ENCODE measurements at places on chromosomes 1 and 21. TPM values are rescaled to one million over a fixed set of nuclear protein-coding genes. Genes with fewer than 3 reads are reported as not detected.

- DNase-seq, result no peak
Observed at GRCh38 chr1:77631302-77631701, 51.2 kb downstream of the ZZZ3 start.

DNA sequence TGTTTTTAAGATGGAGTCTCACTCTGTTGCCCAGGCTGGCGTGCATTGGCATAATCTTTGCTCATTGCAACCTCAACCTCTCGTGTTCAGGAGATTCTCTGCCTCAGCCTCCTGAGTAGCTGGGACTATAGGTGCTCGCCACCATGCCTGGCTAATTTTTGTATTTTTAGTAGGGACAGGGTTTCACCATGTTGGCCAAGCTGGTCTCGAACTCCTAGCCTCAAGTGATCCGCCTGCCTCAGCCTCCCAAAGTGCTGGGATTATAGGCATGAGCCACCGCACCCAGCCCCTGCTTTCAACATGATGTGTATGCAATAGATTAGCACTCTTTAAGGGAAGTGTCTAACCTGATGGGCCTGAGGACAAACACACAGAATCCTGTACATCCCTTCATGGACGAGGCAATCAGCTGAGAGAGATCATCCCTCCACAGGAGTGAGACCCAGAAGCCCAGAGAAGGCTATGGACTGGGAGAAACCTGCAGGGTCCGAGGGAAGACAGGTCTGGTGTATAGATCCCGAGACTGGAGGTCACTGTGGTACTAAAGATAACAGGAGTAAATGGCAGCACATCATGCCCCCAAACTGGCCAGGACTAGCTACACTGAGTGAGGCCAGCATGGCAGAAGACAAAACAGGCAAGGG, 5.6 kb upstream of the DEGS1 start:
- no peak for DNase-seq

GRCh38 chr1:19361611-19362147, 49.6 kb downstream of the SLC66A1 start:
- DNase-seq, result no peak

DNA sequence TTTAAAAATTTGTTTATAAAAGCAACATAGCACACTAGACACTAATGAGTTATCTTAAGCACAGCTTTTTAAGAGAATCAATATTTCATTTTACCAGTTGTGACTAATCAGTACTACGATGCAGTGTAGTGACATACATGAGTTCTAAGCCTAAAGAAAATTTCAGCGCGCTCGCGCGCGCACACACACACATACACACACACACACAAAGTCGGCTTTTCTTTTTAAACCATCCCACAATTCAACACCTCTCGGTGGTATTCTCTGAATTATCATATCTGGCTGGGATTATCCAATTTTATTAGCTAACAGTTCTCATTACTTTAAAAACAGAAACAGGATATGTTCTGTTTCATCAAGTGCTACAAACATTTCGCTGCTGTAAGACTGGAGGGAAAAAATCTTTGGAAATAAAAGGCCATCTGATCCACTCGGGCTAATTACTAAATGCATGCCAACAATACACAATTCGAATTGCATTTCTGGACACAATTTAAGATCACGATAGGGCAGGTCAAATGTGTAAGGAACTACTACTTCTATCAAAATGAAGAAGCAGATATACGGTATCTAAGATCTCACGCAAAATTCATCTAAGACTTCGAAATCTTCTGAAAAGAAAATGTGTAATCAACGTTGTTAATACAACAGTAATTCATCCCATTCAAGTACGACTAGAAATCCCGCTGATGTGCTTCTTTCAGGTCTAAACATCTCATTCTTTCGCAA, 1.2 kb downstream of the TUT4 start:
- no peak for DNase-seq

- DNase-seq, result no peak
Observed at GRCh38 chr1:116310180-116310579, 62.9 kb upstream of the ATP1A1 start.

- no peak for DNase-seq
Observed at GRCh38 chr1:119266858-119267257, 101.7 kb upstream of the HAO2 start.

GRCh38 chr1:67431156-67431765, 1.1 kb upstream of the SERBP1 start:
- no peak for DNase-seq

- no peak for DNase-seq
Observed at GRCh38 chr1:109649491-109649914, 6.4 kb upstream of the GSTM4 start.

DNA sequence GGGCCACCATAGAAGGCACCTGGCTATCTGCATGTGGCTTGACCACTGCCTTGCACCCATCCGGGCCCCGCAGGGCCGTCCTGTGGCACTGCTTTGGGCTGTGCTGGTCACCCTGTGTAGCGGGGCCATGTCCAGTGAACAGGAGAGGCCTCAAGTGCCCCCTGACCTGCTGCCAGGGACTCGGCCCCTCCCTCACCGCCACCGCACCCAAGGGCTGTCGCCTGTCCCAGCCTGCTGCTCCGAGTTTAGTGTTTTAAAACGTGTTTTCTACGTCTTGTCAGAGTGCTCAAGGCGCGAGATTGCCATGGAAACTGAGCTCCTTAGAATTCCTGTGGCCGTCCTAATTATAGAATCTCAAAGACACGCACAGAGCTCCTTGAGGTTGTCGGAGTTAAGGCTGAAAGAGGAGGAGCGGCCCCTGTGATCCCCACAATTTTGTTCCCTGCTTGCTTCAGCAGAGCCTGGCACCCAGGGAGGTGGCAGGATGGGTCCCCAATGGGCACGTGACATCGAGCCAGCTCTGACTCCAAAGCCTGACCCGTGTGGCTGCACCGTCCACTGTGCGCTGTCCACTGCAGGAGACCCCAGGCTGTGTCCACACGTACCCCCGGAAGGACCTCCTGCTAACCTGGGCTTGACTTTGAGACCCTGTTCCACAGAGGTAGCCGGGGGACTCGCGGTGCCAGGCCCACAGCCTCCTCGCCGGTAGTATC, 66.2 kb downstream of the FAAP20 start:
- no peak for DNase-seq

DNA sequence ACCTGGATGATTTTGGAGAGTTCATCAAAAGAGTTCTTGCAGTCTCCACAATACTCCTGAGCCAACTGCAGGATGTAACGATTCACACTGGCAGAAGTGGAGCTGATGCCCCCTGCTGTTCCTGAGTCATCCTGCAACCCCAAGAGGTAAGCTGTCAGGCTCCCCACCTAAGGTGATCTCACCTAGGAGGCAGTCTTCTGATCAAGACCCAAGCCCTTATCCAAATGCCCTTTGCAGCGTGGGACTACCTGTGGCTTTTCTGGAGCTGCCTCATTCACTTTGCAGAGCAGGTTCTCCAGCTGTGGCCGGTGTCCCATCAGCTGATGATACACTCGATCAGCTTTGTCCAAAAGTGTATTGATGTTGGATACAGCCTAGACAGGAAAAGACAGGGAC, 96.4 kb downstream of the UBR4 start:
- no peak for DNase-seq

The THEM5 gene
- total RNA-seq, result not detected

The VAV3 gene
- total RNA-seq, result 5.4 TPM

The EIF4G3 gene
- 52.6 TPM for total RNA-seq

The MYOM3 gene
- total RNA-seq, result 0.79 TPM

The CCDC181 gene
- 0.25 TPM for total RNA-seq

The AADACL3 gene
- 0.31 TPM for total RNA-seq

The CR1L gene
- total RNA-seq, result not detected

The SLC16A4 gene
- 9.7 TPM for total RNA-seq
